ENCODE measurements at places on chromosomes 12 and 14. TPM values are rescaled to one million over a fixed set of nuclear protein-coding genes. Genes with fewer than 3 reads are reported as not detected.

- H3K27me3 ChIP-seq, result no peaks in the 10 kb centered on the region
- H3K4me3 ChIP-seq, result no peak overlapping the region
- H3K36me3 ChIP-seq, result no peaks in the 10 kb centered on the region
- no peaks in the 10 kb centered on the region for H3K4me1 ChIP-seq
- no peak overlapping the region for H3K27ac ChIP-seq
Observed at GRCh38 chr12:21416511-21417121, 20.8 kb upstream of the PYROXD1 start.

GRCh38 chr12:117583677-117584225 lies 222.3 kb upstream of the NOS1 start:
- no peaks in the 10 kb centered on the region for H3K27me3 ChIP-seq
- H3K36me3 ChIP-seq, result no peaks in the 10 kb centered on the region
- H3K27ac ChIP-seq, result no peak overlapping the region
- peaks cover 11% of the 10 kb centered on the region for H3K4me1 ChIP-seq
- peak overlapping the region; percentile 33 for H3K4me3 ChIP-seq

DNA sequence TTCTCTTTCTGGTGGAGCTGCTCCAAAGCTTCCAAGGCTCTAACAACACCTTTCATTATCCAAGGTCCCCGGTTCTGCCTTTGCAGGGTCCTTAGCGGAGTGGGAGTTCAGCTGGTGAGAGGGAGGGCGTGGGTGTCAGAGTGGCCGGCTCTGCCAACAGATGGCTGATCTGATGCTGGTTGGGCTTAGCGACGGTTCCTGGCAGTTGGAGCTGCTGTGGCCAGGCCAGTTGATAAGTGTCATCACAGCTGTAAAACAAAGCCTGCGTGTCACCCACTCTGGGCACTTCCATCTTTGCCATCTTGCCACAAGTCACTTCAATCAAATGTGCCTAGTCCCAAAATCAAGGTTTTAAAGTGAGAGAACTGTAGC lies 36.3 kb downstream of the RIN3 start:
- no peaks in the 10 kb centered on the region for H3K4me1 ChIP-seq
- H3K4me3 ChIP-seq, result no peak overlapping the region
- no peaks in the 10 kb centered on the region for H3K27me3 ChIP-seq
- DNase-seq, result no peak

GRCh38 chr12:124653169-124653931 lies 85.9 kb upstream of the NCOR2 start:
- no peak for DNase-seq
- H3K27ac ChIP-seq, result no peak overlapping the region
- no peak overlapping the region for H3K4me3 ChIP-seq

DNA sequence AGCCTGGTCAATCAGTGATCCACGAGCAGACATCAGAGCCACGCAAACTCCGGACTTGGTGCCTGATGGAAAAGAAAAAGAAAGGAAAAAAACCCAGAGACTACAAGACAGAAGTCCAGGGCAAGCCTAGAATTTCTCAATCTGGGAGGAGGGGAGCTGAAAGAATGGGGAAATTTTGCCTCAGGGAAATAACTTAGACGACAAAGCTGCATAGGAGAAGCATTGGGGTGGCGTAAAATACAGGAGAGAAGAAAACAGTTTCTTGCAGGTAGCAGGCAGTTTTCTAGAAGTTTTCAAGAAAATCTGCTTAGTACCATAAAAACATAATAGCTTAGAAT lies 2.6 kb upstream of the SLC11A2 start:
- H3K36me3 ChIP-seq, result no peaks in the 10 kb centered on the region
- no peak for DNase-seq
- H3K4me1 ChIP-seq, result peaks cover 32% of the 10 kb centered on the region
- H3K27ac ChIP-seq, result no peak overlapping the region
- no peak overlapping the region for H3K4me3 ChIP-seq

GRCh38 chr12:94793191-94793595 lies 142.8 kb upstream of the TMCC3 start:
- no peak overlapping the region for H3K27ac ChIP-seq
- peak; percentile 40 for DNase-seq
- H3K27me3 ChIP-seq, result no peaks in the 10 kb centered on the region

- H3K4me3 ChIP-seq, result no peak overlapping the region
- no peaks in the 10 kb centered on the region for H3K36me3 ChIP-seq
- H3K27ac ChIP-seq, result no peak overlapping the region
- no peak for DNase-seq
- H3K4me1 ChIP-seq, result no peaks in the 10 kb centered on the region
- H3K27me3 ChIP-seq, result no peaks in the 10 kb centered on the region
Observed at GRCh38 chr12:101933866-101934514, 56.6 kb downstream of the DRAM1 start.

DNA sequence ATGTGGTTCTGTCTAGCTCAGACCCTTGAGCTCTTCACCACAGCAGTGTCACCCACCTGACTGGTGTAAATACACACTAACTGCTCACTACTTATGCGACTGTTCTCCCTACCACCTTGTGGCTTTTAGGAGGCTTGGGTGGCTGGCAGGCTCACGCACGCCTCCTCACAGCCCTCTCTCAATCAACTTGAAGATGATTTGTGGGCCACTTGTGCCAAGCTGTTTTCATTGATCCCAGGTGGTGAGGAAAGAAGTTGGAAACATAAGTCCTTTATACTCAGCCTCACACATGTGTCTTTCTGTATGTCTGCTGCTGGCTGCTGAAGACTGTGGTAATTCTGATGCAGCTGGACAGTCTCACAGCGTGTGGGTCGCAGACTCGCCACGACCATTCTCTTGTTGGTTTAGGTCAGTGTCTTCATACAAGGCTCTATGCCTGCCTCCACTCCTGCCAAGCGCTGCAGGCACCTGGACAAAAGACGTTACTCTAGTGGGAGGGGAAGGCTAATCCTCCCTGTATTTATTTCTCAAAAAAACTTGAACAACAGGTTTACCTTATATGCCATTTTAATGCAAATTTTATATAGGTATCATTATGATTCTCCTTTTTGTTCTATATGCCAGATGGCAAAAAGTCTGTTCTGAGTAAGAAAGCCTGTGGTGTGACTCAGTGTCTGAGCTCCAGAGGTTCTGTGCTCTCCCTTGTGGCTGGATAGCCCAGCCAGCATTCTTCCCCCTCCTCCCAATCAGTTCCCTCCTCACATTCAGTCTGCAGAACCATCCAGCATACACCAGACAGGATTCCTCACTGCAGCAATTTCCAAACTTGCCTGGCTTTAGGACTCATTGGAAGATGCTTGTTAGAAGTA lies 115.6 kb downstream of the DIP2B start:
- peak; percentile 46 for DNase-seq
- no peaks in the 10 kb centered on the region for H3K36me3 ChIP-seq
- H3K27me3 ChIP-seq, result no peaks in the 10 kb centered on the region
- no peak overlapping the region for H3K4me3 ChIP-seq

DNA sequence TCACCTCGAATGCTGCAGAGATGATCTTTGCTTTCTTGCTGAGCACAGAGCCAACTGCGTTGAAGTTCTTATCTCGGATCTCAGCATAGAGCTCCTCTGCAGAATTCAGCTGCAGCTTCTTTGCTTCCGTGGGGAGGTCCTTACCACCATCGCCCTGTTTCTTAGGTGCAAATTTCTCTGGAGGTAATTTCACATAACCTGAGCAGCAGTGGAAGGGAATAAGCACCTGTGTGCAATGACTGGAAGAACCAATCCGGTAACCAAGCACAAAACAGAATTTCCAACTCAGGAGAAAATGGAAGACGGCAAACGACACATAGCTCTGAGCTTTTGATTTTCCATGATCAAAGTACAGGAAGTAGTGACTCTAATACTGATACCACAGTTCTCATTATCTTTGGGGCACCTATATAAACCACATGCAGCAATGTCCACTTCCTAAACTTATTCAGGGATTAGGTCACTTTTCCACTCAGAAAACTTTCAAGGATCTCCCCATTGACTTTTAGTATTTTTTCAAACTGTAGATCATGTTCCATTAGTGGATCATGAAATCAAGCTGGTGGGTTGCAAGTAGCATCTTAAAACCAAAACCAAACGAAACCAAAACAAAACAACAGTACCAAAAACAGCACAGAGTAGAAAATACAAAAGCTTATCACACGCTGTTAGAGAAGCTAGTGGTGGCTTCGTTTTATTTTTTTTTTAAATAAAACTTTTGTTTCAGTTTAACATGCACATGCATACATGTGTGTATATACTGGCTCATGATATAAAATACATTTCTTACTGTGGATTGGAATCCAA lies 18.9 kb upstream of the DIABLO start:
- no peaks in the 10 kb centered on the region for H3K4me1 ChIP-seq
- no peak overlapping the region for H3K4me3 ChIP-seq
- no peak overlapping the region for H3K27ac ChIP-seq
- DNase-seq, result no peak
- no peaks in the 10 kb centered on the region for H3K27me3 ChIP-seq

DNA sequence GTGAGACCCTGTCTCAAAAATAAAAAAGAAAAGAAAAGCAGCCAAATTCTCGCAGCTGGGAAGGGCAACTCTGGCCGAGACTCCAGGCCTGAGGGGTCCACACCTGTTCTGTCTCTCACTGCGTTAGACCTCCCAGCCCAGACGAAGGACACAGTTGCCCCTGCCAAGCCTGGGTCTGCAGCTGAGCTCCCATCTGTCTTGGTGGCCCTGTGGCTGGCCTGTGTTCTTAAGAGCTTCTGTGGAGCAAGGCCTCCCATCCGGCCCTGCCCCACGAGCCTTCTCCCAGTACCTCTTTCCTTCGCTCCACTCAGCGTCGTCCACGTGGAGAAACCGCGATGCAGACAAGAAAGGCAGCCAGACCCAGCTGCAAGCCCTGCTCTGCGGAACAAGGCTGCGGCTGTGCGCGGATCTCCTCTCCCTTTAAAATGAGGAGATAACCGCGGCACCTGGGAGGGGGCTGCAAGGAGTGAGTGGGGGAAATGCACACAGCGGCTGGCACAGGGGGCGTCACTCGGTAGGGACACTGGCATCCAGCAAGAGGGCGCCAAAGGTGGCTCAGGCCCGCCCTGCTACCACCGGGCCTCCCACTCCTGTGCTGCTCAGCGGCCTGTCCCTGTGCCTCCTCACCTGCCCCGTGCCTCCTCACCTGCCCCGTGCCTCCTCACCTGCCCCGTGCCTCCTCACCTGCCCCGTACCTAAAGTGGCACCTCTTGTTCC lies 42.4 kb downstream of the LRRC74A start:
- H3K4me3 ChIP-seq, result no peak overlapping the region
- peaks cover 7% of the 10 kb centered on the region for H3K4me1 ChIP-seq
- no peaks in the 10 kb centered on the region for H3K27me3 ChIP-seq
- DNase-seq, result peak; percentile 34
- no peaks in the 10 kb centered on the region for H3K36me3 ChIP-seq

The PMCH gene
- not detected for total RNA-seq

The APOF gene
- not detected for total RNA-seq

The C3AR1 gene
- total RNA-seq, result not detected

All from GM23338 (cell line).